ENCODE measurements at places on chromosomes 1 and 21.
A peak's percentile ranks its signal among the peaks of the same experiment; 100 is the strongest.

GRCh38 chr1:173414539-173415226 lies 62.5 kb upstream of the PRDX6 start:
- H3K27ac ChIP-seq = peak overlapping the region; percentile 97
- no peaks in the 10 kb centered on the region for H3K27me3 ChIP-seq
- peaks cover 66% of the 10 kb centered on the region for H3K4me1 ChIP-seq
- peak overlapping the region; percentile 66 for H3K4me3 ChIP-seq
- H3K36me3 ChIP-seq = peaks cover 23% of the 10 kb centered on the region

- peaks cover 45% of the 10 kb centered on the region for H3K4me1 ChIP-seq
- DNase-seq = no peak
- H3K36me3 ChIP-seq = no peaks in the 10 kb centered on the region
Measured at GRCh38 chr1:235024711-235025421, 103.8 kb downstream of the TOMM20 start.

DNA sequence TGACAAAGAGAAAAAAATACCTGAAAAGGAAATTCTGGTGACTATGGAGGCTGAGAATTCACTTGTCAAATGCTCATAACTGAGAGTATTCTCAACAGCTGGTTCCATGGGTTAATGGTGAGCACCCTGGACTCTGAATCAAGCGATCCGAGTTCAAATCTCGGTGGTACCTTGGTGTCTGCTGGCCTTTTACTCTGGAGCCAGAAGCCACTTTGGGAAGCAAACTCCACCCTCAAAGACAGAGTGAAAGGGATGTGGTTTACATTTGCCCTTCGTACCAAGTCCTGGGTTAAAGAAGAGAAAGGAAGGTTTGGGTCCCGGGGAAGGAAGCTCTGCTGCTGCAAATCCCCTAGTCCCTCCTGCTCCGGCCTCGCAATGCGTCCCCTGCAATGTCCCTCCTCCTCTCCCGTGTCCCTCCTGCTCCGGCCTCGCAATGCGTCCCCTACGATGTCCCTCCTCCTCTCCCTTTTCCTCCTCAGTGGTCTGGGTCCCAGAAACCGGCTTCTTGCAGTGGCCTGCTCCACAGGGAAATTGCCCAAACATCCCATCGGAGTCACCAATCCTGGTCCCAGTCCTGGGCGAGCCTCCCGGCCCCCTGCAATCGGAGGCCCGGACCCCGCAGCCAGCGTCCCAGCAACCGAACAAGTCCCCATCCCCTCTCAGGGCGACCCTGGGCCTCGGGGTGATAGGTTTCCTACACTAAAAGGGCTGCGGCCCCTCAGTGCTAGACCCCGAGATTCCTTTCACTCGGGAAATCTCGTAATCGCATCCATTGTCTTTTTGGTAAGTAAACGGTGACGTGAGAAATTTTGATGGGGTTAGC lies 129.4 kb downstream of the PPIAL4G start:
- no peaks in the 10 kb centered on the region for H3K36me3 ChIP-seq
- no peak for DNase-seq
- peaks cover 6% of the 10 kb centered on the region for H3K4me1 ChIP-seq

DNA sequence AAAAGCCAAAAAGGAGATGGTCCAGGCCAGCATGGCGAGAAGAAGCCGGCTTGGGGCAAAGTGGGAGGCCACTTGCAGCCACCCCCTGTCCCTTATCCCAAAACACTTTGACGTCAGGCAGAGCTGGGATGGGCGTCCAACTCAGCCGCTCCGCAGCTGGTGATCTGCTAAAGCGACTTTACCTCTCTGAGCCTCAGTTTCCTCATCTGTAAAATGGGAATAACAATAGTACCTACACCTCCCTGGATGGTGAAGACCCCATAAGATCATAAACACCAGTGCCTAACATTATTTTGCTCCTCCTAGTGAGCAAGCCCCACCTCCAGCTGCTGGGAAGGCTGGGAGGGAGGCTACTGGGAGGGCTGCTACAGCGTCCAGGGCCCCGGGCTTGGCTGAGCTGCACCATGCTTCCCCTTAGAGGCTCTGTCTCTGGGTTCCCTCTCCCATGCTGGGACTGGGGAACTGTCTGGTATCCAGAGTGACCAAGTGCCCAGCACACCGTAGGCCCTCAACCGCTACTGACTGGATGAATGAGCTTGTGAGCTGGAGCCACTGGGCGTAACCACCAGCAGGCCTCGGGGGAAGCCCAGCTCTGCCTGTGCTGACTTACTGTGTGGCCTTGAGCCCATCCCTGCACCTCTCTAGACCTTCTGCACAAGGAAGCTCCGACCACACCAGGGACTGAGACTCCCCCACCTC lies 18.3 kb downstream of the IFFO2 start:
- H3K36me3 ChIP-seq = no peaks in the 10 kb centered on the region
- DNase-seq = no peak
- H3K27me3 ChIP-seq = no peaks in the 10 kb centered on the region
- peaks cover 33% of the 10 kb centered on the region for H3K4me1 ChIP-seq

- peak; percentile 4 for DNase-seq
- H3K36me3 ChIP-seq = peaks cover 51% of the 10 kb centered on the region
- H3K27me3 ChIP-seq = no peaks in the 10 kb centered on the region
- H3K4me1 ChIP-seq = peaks cover 64% of the 10 kb centered on the region
- peak overlapping the region; percentile 32 for H3K27ac ChIP-seq
Measured at GRCh38 chr21:36254106-36254941, 65.7 kb upstream of the MORC3 start.

GRCh38 chr1:67717876-67718275 lies 32.9 kb downstream of the GADD45A start:
- no peak overlapping the region for H3K27ac ChIP-seq
- no peaks in the 10 kb centered on the region for H3K27me3 ChIP-seq
- H3K4me1 ChIP-seq = no peaks in the 10 kb centered on the region
- no peak overlapping the region for H3K4me3 ChIP-seq

- no peaks in the 10 kb centered on the region for H3K4me1 ChIP-seq
- H3K36me3 ChIP-seq = no peaks in the 10 kb centered on the region
- H3K27ac ChIP-seq = no peak overlapping the region
- DNase-seq = no peak
- no peak overlapping the region for H3K4me3 ChIP-seq
- peaks cover 25% of the 10 kb centered on the region for H3K27me3 ChIP-seq
Measured at GRCh38 chr1:3029481-3029961, 8.3 kb downstream of the ACTRT2 start.

- DNase-seq = peak; percentile 80
- H3K36me3 ChIP-seq = peaks cover 24% of the 10 kb centered on the region
- peak within 1 kb of the TSS; percentile 89 for H3K4me3 ChIP-seq
- peak within 1 kb of the TSS; percentile 94 for H3K27ac ChIP-seq
- no peaks in the 10 kb centered on the region for H3K27me3 ChIP-seq
- H3K4me1 ChIP-seq = peaks cover 43% of the 10 kb centered on the region
Measured at GRCh38 chr21:44011579-44012473, at the start of gene TRAPPC10. Gene TRAPPC10, plus strand, starts transcription at chr21:44012309. Its CDS starts 185 bp downstream, at chr21:44012494.

GRCh38 chr1:16165073-16165364 lies 9.2 kb upstream of the EPHA2 start:
- no peak overlapping the region for H3K27ac ChIP-seq
- H3K36me3 ChIP-seq = no peaks in the 10 kb centered on the region
- no peak for DNase-seq
- H3K27me3 ChIP-seq = peaks cover 23% of the 10 kb centered on the region
- H3K4me3 ChIP-seq = no peak overlapping the region
- H3K4me1 ChIP-seq = peaks cover 26% of the 10 kb centered on the region

GRCh38 chr1:111190931-111191451 lies 9.5 kb downstream of the DENND2D start:
- peaks cover 40% of the 10 kb centered on the region for H3K4me1 ChIP-seq
- peaks cover 80% of the 10 kb centered on the region for H3K36me3 ChIP-seq
- no peak overlapping the region for H3K4me3 ChIP-seq
- no peak overlapping the region for H3K27ac ChIP-seq
- DNase-seq = no peak

DNA sequence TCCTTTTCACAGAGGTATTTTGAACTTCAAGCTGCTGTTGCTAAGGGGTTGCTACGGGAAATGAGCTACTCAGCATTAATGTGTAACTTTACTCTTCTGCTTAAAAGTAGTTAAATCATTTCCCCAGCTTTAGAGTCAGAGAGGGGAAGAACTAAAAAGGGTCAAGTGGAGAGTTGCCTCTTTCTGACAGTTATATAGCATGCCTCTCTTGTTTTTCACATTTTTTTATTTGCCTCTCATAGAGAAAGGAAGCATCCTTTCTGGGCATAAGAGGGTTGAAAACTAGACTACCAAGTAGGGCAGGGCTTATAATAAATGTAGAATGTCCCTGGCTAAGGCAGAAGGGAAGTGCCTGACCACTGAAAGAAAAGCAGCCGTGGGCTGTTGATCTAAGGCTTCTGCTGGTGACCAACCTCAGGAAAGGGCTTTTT lies 10.1 kb upstream of the ELAVL4 start:
- DNase-seq = no peak
- no peak overlapping the region for H3K27ac ChIP-seq

DNA sequence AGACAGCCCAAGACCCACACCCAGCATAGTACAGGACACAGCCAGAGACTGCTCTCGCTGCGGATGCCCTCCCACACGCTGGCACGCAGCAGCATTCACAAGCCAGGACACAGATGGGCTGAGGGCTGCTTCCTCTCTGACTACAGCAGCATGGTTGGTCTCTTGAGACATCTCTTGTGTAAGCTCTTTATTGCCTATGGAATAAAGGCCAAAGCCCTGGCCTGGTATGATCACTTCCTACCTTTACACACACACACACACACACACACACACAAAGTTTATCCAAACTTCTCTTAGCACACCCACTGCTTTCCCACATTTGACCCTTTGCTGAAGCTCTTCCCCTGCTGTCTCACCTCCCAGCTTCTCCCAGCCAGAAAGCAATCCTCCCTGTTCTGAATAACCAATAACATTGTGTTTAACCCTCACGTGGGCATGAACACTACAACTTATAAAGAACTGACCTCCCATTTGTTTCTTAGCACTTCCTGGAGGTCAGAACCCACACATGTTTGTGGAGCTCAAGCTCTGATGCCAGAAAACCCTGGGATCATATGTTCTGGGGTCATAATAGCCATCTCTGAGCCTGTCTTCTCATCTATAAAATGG lies 1.2 kb upstream of the LUZP1 start:
- peaks cover 17% of the 10 kb centered on the region for H3K4me1 ChIP-seq
- H3K27me3 ChIP-seq = no peaks in the 10 kb centered on the region
- DNase-seq = peak; percentile 47
- H3K27ac ChIP-seq = peak overlapping the region; percentile 25
- peaks cover 6% of the 10 kb centered on the region for H3K36me3 ChIP-seq

DNA sequence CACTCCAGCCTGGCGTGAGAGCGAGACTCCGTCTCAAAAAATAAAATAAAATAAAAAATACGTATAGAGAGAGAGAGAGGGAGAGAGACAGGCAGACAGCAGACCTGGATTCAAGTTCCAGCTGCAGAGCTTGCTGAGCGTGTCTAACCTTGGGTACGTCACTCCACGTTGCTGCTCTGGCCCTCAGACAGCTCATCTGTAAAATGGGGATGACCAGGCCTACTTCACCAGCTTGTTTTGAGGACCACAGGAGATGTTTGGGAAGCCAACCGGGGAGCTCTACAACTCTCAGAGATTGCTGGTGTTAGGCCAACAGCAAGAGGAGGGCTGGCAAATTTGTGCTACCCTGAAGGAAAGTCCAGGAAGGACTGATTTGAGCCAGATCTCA lies 499 bp upstream of the TRAF5 start:
- peak overlapping the region; percentile 90 for H3K4me3 ChIP-seq
- no peak for DNase-seq
- H3K27me3 ChIP-seq = no peaks in the 10 kb centered on the region
- H3K36me3 ChIP-seq = peaks cover 9% of the 10 kb centered on the region
- peaks cover 65% of the 10 kb centered on the region for H3K4me1 ChIP-seq

DNA sequence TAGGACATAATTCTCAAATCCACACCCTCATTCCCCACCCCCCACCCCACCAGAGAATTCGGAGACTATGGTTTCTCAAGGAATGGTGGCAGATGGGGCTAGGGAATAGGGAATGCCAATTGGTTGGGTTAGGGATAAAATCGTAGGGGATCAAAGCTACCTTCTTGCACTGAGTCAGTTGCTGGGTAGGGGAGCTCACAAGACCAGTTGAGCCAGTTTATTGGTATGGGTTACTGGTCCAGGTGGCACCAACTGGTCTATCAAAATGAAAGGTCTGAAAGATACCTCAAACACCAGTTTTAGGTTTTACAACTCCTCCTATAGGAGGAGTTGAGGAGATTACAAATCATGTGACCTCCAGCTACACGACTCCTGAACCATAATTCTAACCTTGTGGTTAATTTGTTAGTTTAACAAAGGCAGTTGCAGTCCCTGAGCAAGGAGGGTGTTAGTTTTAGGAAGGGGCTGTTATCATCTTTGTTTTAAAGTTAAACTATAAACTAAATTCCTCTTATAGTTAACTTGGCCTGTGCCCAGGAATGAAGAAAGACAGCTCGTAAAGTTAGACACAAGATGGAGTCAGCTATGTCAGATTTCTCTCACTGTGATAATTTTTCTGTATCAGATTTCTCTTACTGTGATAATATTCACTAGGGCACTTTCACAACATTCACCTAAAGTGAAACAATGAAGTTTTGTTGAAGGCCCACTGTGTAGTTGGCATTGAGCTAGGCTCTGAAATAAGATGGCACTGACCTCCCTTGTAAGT lies 2.5 kb downstream of the SHISAL2A start:
- H3K4me3 ChIP-seq = peak overlapping the region; percentile 59
- peak overlapping the region; percentile 92 for H3K27ac ChIP-seq
- DNase-seq = no peak
- H3K36me3 ChIP-seq = peaks cover 18% of the 10 kb centered on the region
- no peaks in the 10 kb centered on the region for H3K27me3 ChIP-seq

DNA sequence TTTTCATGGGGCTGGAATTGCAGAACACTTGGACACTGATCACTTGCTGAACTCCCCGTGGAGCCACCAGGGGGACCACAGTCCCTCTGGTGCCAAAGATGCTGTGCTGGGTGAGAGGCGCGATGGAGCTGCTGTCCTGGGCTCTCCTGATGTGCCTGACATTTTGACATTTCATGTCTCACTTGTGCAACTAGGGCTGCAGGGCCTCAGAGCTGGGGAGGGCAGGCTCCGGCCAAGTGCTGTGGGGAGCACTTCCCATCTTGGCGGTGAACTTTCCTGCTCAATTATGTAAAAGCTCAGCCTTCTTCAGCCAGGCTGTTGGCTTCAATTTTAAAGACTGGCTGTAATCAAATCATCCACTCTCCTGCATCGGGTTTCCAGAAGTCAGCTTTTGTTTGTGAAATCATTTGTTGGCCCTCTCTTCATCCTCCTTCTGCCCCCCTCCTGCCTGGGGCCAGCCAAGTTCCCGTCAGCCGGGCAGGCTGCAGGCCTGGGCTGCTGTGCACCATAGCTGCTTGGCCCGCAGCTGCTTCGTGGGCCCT lies 36.8 kb downstream of the KCNAB2 start:
- peaks cover 35% of the 10 kb centered on the region for H3K36me3 ChIP-seq
- H3K27ac ChIP-seq = peak overlapping the region; percentile 20
- H3K4me1 ChIP-seq = peaks cover 2% of the 10 kb centered on the region
- DNase-seq = no peak

DNA sequence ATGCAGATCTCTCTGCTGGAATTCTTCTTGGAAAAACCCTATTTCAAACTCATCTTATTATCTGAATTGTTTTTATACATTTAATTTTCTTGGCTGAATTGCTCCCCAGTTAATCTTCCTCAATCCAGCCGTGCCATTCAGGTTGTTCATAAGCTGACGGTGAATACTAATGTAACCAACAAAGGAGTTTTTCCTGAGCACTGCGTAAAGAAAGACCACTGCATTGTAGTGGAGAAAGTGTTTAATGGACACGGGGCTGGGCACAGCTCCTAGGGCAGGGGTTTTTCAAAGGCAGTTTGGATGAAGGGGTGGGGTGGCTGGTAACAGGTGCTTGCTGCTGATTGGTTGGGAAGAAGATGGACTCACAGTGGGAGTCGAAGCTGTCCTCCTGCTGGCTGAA lies 820.3 kb downstream of the ADGRL2 start:
- no peak overlapping the region for H3K27ac ChIP-seq
- H3K27me3 ChIP-seq = no peaks in the 10 kb centered on the region
- no peaks in the 10 kb centered on the region for H3K4me1 ChIP-seq
- no peaks in the 10 kb centered on the region for H3K36me3 ChIP-seq
- H3K4me3 ChIP-seq = no peak overlapping the region

Data from stimulated activated naive B cell treated with anti-CD40 and anti-IgM and Interleukin-4, amounts not matched to agents 10 μg/mL and 1 μg/mL and 100 μg/mL, for 72 hours (primary cell).